Stimulated activated CD8-positive, alpha-beta memory T cell treated with anti-CD3 and anti-CD28 coated beads, Interleukin-7, amount 100 ng/mL, for 1 hour (primary cell): ENCODE measurements at places on chromosomes 16 and 17.

- DNase-seq, result peak; percentile 42
These were observed 162.6 kb upstream of the PLCG2 start for GRCh38 chr16:81616321-81617020.

GRCh38 chr16:10964891-10965326 lies 20.5 kb downstream of the CLEC16A start:
- DNase-seq, result no peak

- DNase-seq, result no peak
These were observed 10.7 kb downstream of the RPRML start for GRCh38 chr17:46968224-46968834.

- no peak for DNase-seq
These were observed 14.3 kb downstream of the CNOT1 start for GRCh38 chr16:58615280-58615679.

DNA sequence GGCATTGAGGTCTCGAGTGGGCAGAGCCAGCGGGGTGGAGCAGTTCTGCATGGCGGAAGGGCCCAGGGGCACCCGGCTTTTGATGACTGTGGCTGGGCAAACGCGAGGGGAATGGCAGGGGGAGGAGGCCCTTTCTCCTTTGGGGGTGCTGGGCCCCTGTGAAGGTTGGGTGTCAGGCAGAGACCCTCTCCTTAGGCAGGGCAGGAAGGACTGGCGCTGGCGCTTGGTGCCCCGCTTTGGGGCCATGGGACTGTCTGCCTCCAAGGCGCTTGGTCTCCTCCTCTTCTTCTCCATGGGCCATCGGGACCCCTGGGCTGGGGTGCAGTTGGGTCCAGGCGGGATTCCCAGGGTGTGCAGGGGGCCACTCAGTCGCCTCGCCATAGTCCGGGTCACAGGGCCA lies 12.8 kb upstream of the GFAP start:
- no peak for DNase-seq

- DNase-seq, result no peak
These were observed 751 bp upstream of the FOXC2 start for GRCh38 chr16:86565644-86566511.

- no peak for DNase-seq
These were observed 1.2 kb upstream of the SHISA9 start for GRCh38 chr16:12900156-12900555.

- no peak for DNase-seq
These were observed 1.5 kb downstream of the CD68 start for GRCh38 chr17:7580604-7581575.

DNA sequence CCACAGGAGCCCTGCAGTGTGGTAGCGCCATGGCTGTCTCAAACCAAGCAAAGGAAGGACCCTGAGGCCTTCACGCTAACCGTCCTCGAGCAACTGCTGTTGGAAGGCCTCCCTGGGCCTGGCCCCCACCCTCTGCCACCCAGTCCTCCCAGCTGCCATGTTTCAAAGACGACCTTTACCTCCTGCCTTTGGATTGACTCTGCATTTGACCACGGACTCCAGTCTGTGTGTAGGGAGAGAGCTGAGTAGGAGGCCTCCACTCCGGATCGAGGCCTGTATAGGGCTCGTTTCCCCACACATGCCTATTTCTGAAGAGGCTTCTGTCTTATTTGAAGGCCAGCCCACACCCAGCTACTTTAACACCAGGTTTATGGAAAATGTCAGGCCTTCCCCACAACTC lies 24.3 kb downstream of the PLCD3 start:
- no peak for DNase-seq

GRCh38 chr16:3145660-3146059 lies 10.8 kb downstream of the ZNF213 start:
- no peak for DNase-seq
